ENCODE measurements at places on chromosomes 11 and 22.

GRCh38 chr11:10646005-10646404 is 47.5 kb downstream of the IRAG1 start:
- DNase-seq, result no peak

- DNase-seq, result no peak
Measured at GRCh38 chr22:45703758-45704157, 32.1 kb downstream of the ATXN10 start.

DNA sequence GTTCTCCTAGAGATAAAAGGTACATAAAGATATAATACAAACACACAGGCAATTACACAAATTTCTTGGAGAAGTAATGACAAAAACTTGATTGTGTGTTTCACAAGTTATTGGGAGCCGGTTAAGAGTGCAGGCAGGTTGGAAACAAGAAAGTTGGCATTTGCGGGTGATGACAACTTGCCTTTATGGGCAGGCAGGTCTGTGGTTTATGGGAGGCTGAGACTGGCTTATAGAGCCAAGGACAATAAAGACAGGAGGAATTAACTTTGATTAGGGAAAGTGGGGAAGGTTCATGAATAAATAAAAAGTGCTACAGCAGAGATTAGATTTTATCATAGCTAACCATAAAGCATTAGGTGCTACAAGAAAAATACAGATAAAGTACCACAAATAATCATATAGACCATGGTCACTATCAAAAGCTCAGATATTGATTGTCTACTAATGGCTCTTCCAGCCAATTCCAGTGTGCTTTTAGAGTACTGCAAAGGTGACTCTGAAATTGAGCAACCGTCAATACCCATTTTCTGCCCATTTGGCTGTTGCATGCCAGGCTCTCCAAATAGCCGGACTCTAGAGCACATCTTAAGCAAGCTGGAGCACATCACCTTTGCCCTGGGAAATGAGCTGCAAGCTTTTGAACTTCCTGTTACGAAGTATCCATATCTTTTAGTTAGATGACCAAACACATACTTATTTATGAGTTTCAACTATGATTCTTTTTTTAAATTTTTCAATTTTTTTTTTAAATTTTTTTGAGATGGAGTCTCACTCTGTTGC is 33.9 kb upstream of the GAB2 start:
- DNase-seq, result no peak

DNA sequence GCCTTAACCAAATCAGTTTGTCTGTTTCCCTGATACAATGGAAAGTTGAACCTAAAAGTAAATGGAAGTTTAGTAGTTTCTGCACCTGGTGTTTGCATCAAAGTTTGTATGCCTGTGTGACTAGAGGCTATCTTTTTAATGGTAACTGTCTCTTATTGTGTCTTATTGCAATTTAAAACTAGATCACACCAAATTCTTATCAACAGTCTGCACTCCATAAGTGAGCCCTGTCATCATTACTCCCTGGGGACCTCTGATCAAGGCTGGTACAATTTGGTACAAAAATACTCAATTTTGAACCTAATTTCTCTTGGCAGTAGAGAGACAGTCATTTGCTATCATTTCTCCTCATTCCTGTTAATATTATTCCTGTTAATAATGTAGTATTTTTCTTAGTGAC is 38.1 kb downstream of the ARHGAP1 start:
- no peak for DNase-seq

DNA sequence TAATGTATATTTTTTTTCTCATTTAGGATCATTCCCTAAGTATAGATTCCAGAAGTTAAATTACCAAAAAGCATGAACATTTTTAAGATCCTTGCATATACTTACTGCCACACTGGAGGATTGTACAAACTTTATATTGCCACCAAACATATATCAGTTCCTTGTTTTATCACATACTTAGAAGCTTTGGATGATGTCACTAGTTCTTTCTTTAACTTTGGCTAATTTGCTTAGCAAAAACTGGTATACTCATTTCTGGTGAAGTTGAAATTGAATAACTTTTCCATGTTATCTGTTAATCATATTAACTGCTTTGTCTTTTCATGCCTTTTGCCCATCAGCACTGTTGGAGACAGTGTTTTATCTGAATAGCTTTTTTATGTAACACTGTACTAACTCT is 31.6 kb upstream of the PRDM10 start:
- no peak for DNase-seq

GRCh38 chr22:50157709-50158375 is 12.7 kb upstream of the PANX2 start:
- DNase-seq, result no peak

GRCh38 chr11:30474151-30474954 is 111.8 kb downstream of the MPPED2 start:
- DNase-seq, result no peak

DNA sequence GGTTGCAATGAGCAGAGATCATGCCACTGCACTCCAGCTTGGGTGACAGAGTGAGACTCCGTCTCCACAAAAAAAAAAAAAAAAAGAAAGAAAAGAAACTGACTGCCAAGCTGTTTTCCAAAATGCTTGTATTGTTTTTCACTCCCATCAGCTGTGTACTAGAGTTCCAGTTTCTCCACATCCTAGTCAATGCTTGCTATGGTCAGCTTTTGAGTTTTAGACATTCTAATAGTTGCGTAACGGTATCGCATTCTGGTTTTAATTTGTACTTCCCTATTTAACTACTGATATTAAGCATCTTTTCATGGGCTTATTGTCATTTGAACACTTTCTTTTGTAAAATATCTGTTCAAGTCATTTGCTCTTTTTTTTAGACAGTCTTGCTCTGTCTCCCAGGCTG is 55.7 kb downstream of the TSPAN18 start:
- no peak for DNase-seq

DNA sequence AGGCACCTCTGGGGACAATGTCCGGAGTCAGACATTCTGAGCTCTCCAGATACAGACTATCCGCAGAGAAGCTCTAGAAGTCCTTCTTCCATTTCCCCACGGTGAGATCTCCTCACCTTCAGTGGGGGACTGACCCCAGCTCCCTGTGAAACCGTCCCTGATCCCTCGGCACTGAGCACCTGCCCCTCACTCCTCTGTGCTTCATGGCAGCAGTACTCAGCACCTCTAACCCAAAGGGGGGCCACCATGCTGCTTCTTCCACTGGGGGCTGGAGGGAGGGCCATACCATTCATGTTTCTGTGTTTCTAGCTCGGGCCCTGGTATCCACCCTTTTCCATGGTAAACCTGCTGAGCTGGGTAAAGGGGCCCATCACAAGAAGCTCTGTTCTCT is 321.7 kb downstream of the BRD1 start:
- no peak for DNase-seq

DNA sequence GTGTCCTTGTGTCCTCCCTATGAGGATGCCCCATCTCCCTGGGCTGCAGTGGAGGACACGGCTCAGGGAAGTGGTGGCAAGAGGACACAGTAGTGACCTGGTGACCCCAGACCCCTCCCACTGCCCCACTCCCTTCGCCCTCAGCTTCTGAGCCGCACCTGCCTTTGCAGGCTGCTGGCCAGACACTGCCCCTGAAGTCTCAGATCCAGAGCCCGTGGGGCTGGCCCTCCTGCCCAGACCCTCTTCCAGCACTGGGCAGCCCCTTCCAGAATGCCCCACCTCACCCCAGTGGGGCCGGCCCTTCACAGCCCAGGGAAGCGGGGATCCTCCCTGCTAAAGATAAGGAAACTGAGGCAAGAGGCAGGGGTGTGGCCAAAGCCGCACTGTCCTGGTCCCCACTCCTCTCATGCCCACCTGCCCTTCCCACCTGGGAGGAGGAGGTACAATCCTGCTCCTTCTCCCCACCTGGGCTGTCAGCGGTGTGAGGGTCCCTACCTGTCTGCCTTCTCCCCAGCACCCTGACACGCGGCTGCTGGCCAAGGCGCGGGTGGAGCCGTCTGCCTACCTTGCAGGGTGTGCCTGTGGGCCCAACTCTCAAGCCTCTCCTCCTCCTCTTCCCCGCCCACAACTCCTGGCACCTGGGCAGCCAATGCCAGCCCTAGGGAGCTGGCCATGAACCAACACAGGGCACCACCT is 17.3 kb downstream of the TRPM5 start:
- DNase-seq, result no peak
